ENCODE measurements at places on chromosomes 11 and 22.
A peak's percentile ranks its signal among the peaks of the same experiment; 100 is the strongest.

- no peak for DNase-seq
These were observed 3.8 kb upstream of the TMEM123 start for GRCh38 chr11:102456381-102456780.

DNA sequence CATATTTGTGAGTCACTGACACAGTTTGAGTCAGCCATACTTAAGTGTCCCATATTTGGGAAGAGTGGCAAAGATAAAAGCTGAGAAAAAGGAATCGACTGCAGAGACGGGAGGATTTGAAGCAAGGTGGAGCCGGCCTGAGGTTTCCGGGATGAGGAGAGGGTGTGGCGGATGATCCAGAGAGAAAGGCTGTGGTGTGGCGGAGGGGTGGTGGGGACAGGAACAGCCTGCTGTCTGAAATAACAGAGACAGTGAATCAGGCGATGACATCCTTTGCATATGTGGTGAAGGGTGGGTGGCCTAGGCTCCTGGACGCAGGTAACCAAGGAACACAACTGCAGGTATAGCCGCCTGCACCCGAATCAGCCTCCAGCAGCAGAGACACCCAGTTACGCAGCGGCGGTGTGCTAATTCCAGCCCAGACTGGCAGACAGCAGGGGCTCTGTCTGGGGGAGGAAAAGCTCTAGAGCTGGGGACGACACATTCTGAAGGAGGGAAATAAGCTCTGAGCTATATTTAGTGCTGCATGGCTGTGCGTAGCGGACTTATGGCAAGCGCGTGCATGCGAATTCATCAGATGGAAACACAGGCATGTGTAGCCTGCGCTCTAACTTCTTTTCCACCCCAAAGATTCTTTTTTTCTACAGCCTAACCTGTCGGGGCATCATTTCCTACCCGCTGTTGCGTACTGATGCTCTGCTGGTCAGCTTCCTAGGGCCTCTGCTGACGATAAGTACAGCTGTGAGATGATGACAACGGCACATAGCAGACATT, 62.7 kb upstream of the BARX2 start:
- DNase-seq: no peak

DNA sequence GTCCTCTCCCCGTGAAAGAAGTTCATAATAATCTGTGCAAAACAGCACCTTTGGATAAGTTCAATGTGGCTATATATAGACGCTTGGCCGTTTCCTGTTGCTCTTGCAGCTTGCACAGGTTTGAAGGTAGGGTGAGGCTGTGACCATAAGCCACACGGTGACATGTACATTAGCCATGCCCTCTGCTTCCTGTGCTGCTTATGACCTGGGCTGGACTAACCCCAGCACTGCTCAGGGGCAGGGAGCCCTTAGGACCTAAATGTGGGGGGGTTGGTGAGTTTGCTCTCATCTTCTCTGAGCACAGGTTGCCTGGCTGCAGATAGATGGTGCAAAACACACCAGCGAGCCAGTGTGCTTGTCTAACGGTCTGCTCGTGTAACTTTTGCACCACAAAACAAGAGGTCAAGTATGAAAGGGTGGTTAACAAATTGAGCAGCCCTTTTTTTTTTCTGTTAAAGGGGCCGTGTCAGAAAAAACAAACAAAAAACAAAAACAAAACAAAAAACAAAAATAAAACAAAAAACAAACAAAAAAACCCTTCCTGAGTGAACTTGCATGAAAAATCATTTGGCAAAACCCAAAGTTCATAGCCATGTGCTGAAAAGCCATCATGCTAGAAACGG, 37.3 kb downstream of the FLI1 start:
- DNase-seq: no peak

DNA sequence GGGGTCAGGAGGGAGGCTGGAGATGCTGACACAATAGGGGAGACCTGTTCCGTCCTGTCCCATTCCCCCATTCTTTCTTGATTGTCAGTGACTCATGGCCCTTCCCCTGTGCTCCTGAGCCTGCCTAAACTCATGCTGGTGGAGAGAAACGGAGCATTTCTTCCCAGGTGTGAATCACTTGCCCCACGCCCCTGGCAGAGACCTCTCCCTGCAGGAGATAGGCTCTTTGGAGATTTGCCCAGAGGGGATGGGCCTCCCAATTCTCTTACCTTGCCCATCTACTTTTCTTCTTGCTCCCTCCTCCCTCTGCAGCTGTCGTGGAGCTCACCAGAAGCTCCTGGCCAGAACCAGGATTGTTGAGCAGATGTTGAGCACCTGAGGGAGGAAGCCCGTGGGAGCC, 121.9 kb upstream of the OR9Q1 start:
- no peak for DNase-seq

- no peak for DNase-seq
These were observed 43.9 kb downstream of the C11orf91 start for GRCh38 chr11:33656768-33657167.

- DNase-seq: no peak
These were observed 7.3 kb downstream of the DNAL4 start for GRCh38 chr22:38786631-38787030.

- DNase-seq: no peak
These were observed 61.8 kb downstream of the BID start for GRCh38 chr22:17712441-17712840.

GRCh38 chr22:17491090-17491640, 72.1 kb upstream of the SLC25A18 start:
- DNase-seq: no peak

DNA sequence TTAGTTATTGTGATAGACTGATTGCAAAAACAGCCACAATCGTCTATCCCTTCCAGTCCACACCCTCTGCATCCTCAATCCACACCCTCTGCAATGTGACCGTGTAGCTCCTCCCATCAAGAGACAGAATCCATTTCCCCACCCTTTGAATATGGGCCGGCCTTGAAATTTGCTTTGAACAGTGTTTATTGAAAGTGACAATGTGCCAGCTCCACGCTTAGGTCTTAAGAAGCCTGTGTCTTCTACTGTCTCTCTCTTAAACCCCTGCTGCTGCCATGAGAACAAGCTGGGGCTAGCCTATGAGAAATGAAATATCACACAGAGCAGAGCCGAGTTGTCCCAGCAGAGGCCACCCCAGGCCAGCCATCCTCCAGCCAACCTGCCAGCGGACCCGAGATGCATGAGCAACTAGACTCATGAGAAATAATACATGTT, 22.3 kb upstream of the MICAL2 start:
- no peak for DNase-seq

DNA sequence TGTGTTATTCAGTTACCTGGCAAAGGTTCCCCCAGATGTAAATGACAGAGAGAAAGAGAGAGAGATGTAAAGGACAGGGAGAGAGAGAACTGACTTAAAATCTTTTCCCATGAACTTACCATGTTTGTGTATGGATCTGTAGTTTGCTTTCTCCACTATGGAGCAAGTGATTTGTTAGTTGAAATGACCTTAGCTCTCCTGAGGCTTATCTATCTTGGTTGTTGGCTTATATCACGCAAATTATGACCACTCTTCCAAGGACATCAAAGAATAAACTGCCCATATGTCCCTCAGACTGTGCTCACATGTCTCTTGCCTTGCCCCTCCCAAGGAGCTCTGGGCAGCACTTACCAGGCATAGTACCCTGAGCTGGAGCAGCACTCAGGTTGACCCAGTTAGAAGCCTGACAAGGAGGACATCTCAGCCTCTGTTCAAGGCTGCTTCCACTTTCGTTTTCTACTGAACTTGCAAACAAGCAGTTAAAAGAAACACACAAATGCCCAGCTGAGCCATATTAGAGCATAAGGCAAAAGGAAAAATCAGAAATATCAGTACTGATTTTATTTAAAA, 95.3 kb upstream of the RCN1 start:
- no peak for DNase-seq

DNA sequence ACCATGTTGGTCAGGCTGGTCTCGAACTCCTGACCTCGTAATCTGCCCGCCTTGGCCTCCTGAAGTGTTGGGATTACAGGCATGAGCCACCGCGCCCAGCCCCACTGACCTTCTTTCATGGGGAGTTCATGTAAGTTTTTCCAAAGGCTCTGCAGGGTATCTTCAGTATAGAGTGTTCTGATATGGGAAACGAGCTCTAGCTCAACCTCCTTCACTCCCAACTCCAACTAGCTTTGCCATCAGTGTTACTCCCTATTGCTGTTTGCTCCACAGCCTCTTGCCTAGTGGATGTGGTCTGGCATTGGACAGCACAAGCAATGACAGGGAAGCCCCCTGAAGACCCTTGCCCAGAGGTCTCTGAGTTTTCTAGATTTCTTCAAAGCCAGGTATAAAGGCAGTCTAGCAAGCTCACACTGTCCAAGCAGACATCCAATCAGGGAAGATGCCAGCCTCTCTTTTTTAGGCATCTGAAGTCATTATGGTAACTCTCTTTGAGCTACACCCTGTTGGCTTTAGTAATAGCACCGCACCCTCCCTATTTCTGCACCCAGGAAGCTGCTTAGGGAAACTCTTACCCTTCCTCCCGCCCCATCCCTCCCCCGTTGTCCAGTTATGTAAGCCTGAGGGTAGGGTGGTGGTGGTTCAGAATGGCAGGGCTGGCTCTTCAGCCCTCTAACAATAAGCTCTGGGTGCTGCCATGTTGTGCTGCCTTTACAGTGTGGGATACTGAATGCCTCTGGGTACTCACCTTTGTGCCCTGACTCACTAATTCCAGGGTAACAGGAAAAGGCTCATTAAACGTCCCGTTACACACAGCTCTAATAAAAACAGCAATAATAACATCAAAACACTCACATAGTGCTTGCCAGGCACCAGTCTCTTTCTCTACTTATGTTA, 41.4 kb upstream of the CLDN5 start:
- peak; percentile 32 for DNase-seq

DNA sequence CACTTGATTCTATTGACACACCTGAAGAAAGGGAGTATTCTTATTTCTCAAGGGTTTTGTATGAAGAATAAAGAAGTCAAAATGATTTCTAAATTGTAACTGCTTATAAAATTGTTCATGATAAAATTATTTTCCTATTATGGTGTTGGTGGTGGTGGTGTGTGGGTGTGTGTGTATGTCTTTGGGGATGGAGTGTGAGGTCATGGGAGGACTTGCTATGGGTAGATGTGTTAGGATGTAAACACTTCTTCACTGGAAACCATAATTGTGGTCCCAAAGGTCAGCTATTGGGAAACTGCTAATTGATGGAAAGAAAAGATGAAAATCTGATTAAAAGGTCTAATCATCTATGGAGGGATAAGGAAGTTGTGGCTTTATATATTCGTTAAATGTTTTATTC, 5.1 kb downstream of the TRIM22 start:
- DNase-seq: no peak

DNA sequence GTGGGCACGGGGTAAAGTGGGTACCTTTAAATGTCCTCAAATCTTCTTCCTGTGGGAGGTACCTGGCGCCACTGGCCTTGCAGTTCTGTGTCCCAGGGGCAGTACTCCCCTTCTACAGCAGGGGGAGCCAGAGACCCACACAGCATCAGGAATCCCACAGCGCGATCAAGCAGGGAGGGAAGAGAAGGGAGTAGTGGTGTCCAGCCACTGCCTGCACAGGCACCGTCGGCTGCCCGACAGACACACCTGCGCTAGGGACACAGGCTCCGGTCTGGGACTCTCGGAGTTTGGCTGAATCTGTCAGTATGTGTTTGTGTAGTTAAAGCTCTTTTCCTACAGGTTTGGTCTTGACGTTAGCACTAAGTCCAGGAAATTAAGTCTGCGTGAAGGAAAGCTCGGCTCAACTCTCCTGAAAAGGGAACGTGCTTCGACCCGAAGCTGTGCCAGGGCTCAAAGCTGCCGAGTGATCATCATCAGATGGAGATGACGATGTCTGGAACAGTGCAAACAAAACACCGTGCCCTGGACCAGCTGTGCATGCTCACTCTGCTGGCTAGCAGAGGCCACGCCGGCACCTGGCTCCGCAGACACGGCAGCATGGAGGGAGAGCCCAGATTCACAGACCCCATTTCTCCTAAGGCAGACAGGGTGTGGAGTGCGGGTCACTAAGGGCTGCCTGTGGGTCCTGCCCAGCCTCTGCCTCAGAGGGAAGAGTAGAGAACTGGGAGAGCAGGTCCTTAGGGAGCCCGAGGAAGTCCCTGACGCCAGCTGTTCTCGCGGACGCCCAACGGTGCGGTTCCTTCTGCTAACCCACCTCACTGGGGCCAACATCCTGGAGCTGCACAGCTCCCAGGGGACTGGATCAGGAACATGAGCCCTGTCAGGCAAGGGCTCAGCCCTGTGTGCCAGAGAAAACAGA, 56.0 kb upstream of the BID start:
- peak; percentile 81 for DNase-seq

DNA sequence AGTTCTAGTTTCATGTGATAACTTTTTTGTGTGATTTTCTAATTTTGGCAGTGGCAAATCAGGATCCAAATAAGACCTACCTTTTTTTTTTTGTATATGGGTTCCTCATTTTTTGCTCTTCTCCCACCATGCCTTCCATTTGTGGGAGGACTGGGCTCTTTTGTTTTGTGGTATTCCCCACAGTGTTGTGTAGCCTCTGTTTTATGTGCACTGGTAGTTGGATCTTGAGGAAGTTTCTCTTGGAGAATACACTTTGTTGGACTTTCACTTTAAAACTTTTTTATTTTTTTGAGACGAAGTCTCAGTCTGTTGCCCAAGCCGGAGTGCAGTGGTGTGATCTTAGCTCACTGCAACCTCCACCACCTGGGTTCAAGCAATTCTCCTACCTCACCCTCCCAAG, 39.7 kb downstream of the PPP6R3 start:
- DNase-seq: no peak

- no peak for DNase-seq
These were observed 564.2 kb upstream of the KIRREL3 start for GRCh38 chr11:127564810-127565209.

GRCh38 chr11:1927848-1928469, 8.5 kb downstream of the TNNT3 start:
- no peak for DNase-seq

GRCh38 chr11:82830746-82831145, 69.5 kb downstream of the PRCP start:
- DNase-seq: no peak

- no peak for DNase-seq
These were observed 75.1 kb upstream of the LUZP2 start for GRCh38 chr11:24421766-24422165.

GRCh38 chr11:71250523-71251150, 1.7 kb downstream of the SHANK2 start:
- DNase-seq: no peak
